ENCODE measurements at places on chromosomes 5 and 9. TPM values are rescaled to one million over a fixed set of nuclear protein-coding genes. Genes with fewer than 3 reads are reported as not detected.

DNA sequence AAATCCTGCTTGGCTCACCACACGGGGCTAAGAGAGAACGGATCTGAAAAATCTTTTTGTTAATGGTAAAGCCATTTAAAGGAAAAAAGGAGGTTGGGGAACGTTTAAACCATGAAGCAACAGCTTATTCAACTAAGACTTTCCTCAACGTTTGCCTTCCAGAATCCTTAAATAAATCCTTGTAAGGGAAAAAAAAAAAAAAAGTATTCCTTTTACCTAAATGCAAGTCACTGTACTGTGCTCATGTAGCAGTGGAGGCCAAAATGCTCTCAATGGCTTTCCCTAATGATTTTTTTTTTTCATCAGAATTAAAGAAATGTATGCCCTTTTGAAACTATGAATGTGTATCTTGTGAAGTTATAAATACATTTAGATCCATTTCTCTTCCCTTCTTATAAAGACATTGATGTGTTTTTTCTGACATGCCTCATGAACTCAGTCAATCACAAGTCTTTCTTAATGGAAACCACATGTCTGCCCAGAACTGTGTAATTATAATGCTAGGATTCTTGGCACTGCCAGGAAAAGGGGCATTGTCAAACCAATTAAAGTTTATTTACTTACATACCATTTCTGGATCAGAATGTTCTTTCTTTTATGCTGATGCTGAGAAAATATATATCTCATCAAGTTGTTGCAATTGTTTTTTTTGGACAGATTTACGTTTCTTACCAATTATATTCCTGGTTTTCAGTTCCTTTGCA, 107.5 kb downstream of the EBF1 start:
- no peaks in the 10 kb centered on the region for H3K4me1 ChIP-seq
- no peak for DNase-seq
- H3K27ac ChIP-seq = no peak overlapping the region
- H3K4me3 ChIP-seq = no peak overlapping the region
- H3K36me3 ChIP-seq = no peaks in the 10 kb centered on the region

The LYSMD3 gene
- 17.2 TPM for total RNA-seq

DNA sequence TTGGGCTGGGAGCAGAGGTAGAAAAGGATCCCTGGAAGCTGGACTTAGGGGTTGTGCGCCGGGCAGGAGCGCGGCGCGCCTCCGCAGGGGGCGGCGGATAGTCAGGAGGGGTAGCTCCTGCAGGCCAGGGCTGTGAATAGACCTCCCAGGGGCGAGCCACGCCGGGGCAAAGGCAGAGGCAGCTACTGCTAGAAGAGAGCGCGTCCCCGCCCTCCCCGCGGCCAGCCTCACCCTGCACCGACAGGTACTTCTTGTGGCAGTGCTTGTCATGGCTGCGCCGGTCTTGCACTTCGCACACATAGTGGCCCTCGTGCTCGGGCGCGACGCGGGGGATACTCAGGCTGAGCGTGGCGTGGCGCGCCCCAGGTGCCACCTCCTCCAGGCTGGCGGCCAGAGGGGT, 28.1 kb downstream of the FLT4 start:
- H3K36me3 ChIP-seq = no peaks in the 10 kb centered on the region
- H3K4me3 ChIP-seq = no peak overlapping the region
- DNase-seq = no peak
- peaks cover 2% of the 10 kb centered on the region for H3K4me1 ChIP-seq

DNA sequence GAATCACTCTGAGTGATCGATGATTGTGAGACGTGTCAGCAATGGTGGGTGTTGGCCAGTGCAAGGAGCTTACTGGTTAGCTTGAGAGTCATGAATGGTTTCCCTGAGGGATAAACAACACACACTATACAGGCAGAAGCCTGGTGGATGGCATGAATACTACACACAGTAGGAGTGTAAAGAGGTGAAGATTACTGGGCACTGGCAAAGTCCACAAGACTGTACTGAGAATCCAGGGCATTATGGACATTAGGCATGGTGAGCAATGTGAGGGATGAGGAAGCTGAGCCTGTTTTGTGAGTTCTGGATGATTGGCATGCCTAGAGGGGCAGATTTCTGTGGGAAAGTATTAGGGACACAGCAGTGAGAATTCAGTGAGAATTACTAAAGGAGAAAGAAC, 71.3 kb downstream of the KDM4C start:
- no peak overlapping the region for H3K4me3 ChIP-seq
- H3K36me3 ChIP-seq = peaks cover 13% of the 10 kb centered on the region

The RMI1 gene
- total RNA-seq = 17.0 TPM

GRCh38 chr5:35890021-35891020, 33.6 kb downstream of the IL7R start:
- H3K36me3 ChIP-seq = no peaks in the 10 kb centered on the region
- H3K27ac ChIP-seq = no peak overlapping the region
- H3K4me1 ChIP-seq = peaks cover 4% of the 10 kb centered on the region
- no peaks in the 10 kb centered on the region for H3K27me3 ChIP-seq
- no peak for DNase-seq

All from progenitor cell of endocrine pancreas (in vitro differentiated cells).